ENCODE measurements at places on chromosomes 5 and 9. TPM values are rescaled to one million over a fixed set of nuclear protein-coding genes. Genes with fewer than 3 reads are reported as not detected.
A peak's percentile ranks its signal among the peaks of the same experiment; 100 is the strongest.

- no peak overlapping the region for H3K27ac ChIP-seq
- no peaks in the 10 kb centered on the region for H3K4me1 ChIP-seq
- no peak overlapping the region for H3K4me3 ChIP-seq
Measured at GRCh38 chr9:84991514-84991870, 322.0 kb downstream of the NTRK2 start.

- H3K36me3 ChIP-seq = no peaks in the 10 kb centered on the region
- no peak for DNase-seq
- no peaks in the 10 kb centered on the region for H3K27me3 ChIP-seq
- H3K4me1 ChIP-seq = no peaks in the 10 kb centered on the region
- no peak overlapping the region for H3K4me3 ChIP-seq
- no peak overlapping the region for H3K27ac ChIP-seq
Measured at GRCh38 chr5:61301341-61302199, 30.5 kb upstream of the ZSWIM6 start.

- DNase-seq = no peak
- H3K4me1 ChIP-seq = no peaks in the 10 kb centered on the region
- no peaks in the 10 kb centered on the region for H3K27me3 ChIP-seq
Measured at GRCh38 chr9:98856982-98857381, 49.5 kb downstream of the GALNT12 start.

- no peaks in the 10 kb centered on the region for H3K36me3 ChIP-seq
- no peak overlapping the region for H3K4me3 ChIP-seq
- H3K27me3 ChIP-seq = no peaks in the 10 kb centered on the region
- H3K27ac ChIP-seq = no peak overlapping the region
Measured at GRCh38 chr9:72326641-72327040, 38.4 kb downstream of the ZFAND5 start.

GRCh38 chr5:51846015-51846414 is 462.8 kb downstream of the ISL1 start:
- H3K36me3 ChIP-seq = no peaks in the 10 kb centered on the region
- no peaks in the 10 kb centered on the region for H3K27me3 ChIP-seq
- no peak overlapping the region for H3K4me3 ChIP-seq
- no peak for DNase-seq

GRCh38 chr5:158261674-158262367 is 402.9 kb upstream of the CLINT1 start:
- H3K4me3 ChIP-seq = no peak overlapping the region
- DNase-seq = no peak
- no peaks in the 10 kb centered on the region for H3K36me3 ChIP-seq
- no peaks in the 10 kb centered on the region for H3K27me3 ChIP-seq
- H3K4me1 ChIP-seq = no peaks in the 10 kb centered on the region

- H3K36me3 ChIP-seq = no peaks in the 10 kb centered on the region
- H3K4me1 ChIP-seq = no peaks in the 10 kb centered on the region
- no peak for DNase-seq
- no peaks in the 10 kb centered on the region for H3K27me3 ChIP-seq
Measured at GRCh38 chr9:74735761-74736160, 152.0 kb downstream of the TRPM6 start.

GRCh38 chr9:98099898-98100297 is 19.1 kb downstream of the TRIM14 start:
- DNase-seq = no peak
- H3K4me1 ChIP-seq = peaks cover 70% of the 10 kb centered on the region
- H3K36me3 ChIP-seq = peaks cover 44% of the 10 kb centered on the region
- peak overlapping the region; percentile 72 for H3K27ac ChIP-seq
- peak overlapping the region; percentile 10 for H3K4me3 ChIP-seq

DNA sequence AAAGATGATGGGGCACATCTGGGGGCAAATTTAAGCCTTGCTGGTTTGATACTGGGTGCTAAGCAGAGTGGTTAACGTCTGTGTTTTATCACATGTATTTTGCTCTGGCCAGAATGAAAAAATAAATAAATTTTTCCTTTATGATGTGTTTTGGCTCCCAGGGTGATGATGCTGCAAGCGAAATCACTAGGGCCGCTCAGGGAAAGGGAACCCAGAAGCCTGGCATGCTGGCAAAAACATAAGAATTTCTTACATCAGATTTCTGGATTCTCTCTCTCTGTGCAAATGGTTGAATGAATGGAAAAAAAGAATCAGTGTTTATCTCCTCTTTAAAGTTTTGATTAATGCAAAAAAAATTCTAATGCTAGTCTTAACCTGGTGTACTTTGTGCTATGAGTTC is 1975.2 kb upstream of the C9orf72 start:
- H3K4me1 ChIP-seq = no peaks in the 10 kb centered on the region
- DNase-seq = no peak
- no peaks in the 10 kb centered on the region for H3K36me3 ChIP-seq
- no peak overlapping the region for H3K27ac ChIP-seq
- no peak overlapping the region for H3K4me3 ChIP-seq

GRCh38 chr5:61252643-61252925 is 79.5 kb upstream of the ZSWIM6 start:
- H3K27ac ChIP-seq = no peak overlapping the region
- H3K27me3 ChIP-seq = no peaks in the 10 kb centered on the region
- no peak overlapping the region for H3K4me3 ChIP-seq
- no peak for DNase-seq
- H3K36me3 ChIP-seq = no peaks in the 10 kb centered on the region

- H3K36me3 ChIP-seq = no peaks in the 10 kb centered on the region
- no peaks in the 10 kb centered on the region for H3K4me1 ChIP-seq
- H3K4me3 ChIP-seq = no peak overlapping the region
- no peak overlapping the region for H3K27ac ChIP-seq
- DNase-seq = no peak
- H3K27me3 ChIP-seq = no peaks in the 10 kb centered on the region
Measured at GRCh38 chr9:74557571-74557970, 60.4 kb downstream of the RORB start.

GRCh38 chr9:137123468-137123837 is 8.9 kb upstream of the DPP7 start:
- peaks cover 17% of the 10 kb centered on the region for H3K4me1 ChIP-seq
- no peaks in the 10 kb centered on the region for H3K27me3 ChIP-seq
- H3K4me3 ChIP-seq = no peak overlapping the region
- no peaks in the 10 kb centered on the region for H3K36me3 ChIP-seq
- H3K27ac ChIP-seq = no peak overlapping the region
- DNase-seq = no peak

DNA sequence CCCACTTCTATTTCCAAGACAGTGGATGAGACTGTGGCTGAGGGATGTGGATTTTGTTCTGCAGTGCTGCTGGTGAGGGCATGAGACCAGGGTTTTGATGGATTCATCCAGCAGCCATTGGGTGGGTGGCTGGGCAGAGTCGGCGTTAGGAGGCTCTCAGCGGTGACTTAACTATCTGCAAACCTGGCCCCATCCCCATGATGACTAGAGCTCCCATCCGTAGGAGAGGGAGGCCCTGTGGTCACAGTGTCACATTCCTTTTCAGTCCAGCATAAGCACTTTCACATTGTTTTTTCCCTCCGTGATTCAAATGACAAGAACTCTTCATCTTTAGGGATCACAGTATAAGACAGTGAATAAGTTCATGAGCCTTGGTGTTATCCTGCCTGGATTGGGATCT is 60.4 kb upstream of the SPRY4 start:
- no peaks in the 10 kb centered on the region for H3K4me1 ChIP-seq
- H3K4me3 ChIP-seq = no peak overlapping the region
- no peaks in the 10 kb centered on the region for H3K36me3 ChIP-seq

DNA sequence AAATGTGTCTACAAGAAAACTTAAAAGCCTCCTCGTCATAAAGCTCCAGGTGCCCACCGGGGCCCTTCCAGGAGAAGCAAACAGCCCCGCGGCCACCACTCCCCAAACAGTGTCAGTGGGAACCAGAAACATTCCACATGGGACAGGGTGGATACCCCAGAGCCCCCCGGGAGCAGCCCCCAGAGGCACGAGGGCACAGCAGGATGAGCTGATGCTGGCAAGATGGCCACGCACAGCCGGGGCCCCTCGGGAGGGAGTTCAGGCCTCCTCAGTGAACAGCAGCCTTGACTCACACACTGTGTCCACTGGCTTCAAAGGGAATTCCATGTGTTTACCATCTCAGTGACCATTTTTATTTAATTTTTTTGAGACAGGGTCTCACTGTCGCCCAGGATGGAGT is 10.5 kb downstream of the EXD3 start:
- no peak overlapping the region for H3K4me3 ChIP-seq
- no peak overlapping the region for H3K27ac ChIP-seq
- H3K36me3 ChIP-seq = no peaks in the 10 kb centered on the region

GRCh38 chr9:78544230-78544629 is 247.3 kb downstream of the PSAT1 start:
- DNase-seq = no peak
- H3K27me3 ChIP-seq = no peaks in the 10 kb centered on the region
- no peak overlapping the region for H3K27ac ChIP-seq
- H3K36me3 ChIP-seq = no peaks in the 10 kb centered on the region
- no peak overlapping the region for H3K4me3 ChIP-seq
- no peaks in the 10 kb centered on the region for H3K4me1 ChIP-seq

DNA sequence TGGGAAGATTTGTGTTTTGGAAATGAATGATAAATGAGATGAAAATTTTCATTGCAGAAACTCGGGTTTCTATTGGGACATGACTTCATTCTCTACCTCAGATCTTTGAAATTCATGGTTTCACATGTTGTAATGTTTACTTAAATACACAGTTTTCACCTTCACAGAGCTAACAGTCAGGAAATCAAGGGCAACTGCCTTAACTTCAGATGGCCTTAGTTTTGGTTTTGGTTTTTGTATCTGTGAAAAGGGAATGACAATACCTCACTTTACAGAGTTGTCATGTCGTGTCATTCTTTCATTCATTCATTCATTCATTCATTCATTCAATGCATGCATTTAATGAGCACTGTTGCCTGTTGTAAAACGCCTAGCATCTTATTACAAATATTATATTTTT is 41.9 kb downstream of the NIM1K start:
- no peak overlapping the region for H3K27ac ChIP-seq
- H3K4me1 ChIP-seq = no peaks in the 10 kb centered on the region
- H3K27me3 ChIP-seq = no peaks in the 10 kb centered on the region
- H3K4me3 ChIP-seq = no peak overlapping the region
- H3K36me3 ChIP-seq = no peaks in the 10 kb centered on the region

DNA sequence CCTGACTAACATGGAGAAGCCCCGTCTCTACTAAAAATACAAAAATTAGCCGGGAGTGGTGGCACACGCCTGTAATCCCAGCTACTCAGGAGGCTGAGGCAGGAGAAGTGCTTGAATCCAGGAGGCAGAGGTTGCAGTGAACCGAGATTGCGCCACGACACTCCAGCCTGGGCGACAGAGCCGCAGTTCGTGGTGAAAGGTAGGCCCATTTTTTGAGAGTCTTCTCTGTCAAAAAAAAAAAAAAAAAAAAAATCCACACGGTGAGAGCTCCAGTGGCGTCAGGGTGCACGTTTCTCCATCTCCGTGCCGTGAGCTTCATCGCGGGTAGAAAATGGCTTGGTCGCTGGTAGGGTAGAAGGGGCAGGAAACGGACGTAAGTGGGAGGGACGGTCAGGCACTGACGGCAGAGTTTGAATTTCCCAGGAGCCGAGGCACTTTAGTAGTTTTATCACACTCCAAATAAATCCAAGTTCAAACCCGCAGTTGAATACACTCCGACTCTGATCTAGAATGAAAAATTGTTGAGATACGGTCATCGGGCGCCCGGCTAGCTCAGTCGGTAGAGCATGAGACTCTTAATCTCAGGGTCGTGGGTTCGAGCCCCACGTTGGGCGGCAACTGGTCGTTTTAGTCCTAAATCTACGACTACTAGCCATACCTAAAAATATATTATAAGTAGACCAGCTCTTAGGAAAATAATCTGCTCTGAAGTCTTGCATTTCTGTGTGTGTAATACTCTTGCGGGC is 2.4 kb upstream of the TRIM7 start:
- peaks cover 4% of the 10 kb centered on the region for H3K27me3 ChIP-seq
- peak overlapping the region; percentile 67 for H3K4me3 ChIP-seq
- DNase-seq = peak; percentile 78

DNA sequence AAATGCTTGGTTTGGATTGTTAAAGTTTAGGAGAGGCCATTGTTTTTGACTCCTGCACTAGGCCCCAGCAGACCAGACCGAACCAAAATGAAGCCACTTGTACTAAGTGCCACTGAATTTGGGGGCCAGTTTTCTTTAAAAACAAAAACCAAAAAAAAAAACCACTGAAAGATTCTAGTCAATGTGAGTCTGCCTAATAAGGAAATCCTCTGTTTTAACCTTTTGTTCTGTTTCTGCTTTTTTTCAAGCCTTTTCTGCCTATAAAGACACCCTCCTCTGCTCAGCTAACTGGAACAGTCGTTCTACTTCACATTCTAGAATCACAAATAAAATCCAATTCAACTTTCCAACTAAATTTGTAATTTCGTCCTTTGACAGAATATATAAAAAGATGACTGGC is 64.9 kb downstream of the SERINC5 start:
- H3K4me3 ChIP-seq = no peak overlapping the region
- no peak for DNase-seq
- H3K36me3 ChIP-seq = no peaks in the 10 kb centered on the region
- H3K27ac ChIP-seq = peak overlapping the region; percentile 79
- H3K4me1 ChIP-seq = peaks cover 79% of the 10 kb centered on the region

The TRPM6 gene
- total RNA-seq = 0.10 TPM

The NLN gene
- total RNA-seq = 4.1 TPM

The ACSL6 gene
- 42.8 TPM for total RNA-seq

The CREB3 gene
- total RNA-seq = 13.4 TPM

Data from naive thymus-derived CD4-positive, alpha-beta T cell (primary cell).